Thymus (tissue), 14 donors: ENCODE measurements at places on chromosomes 12 and 14. TPM values are rescaled to one million over a fixed set of nuclear protein-coding genes. Genes with fewer than 3 reads are reported as not detected.

GZMH gene
- 0.57 TPM for total RNA-seq

GON7 gene
- 22.8 TPM for total RNA-seq

CFAP54 gene
- total RNA-seq = 0.28 TPM

FITM1 gene
- 0.80 TPM for total RNA-seq

DACT1 gene
- 9.3 TPM for total RNA-seq

DNA sequence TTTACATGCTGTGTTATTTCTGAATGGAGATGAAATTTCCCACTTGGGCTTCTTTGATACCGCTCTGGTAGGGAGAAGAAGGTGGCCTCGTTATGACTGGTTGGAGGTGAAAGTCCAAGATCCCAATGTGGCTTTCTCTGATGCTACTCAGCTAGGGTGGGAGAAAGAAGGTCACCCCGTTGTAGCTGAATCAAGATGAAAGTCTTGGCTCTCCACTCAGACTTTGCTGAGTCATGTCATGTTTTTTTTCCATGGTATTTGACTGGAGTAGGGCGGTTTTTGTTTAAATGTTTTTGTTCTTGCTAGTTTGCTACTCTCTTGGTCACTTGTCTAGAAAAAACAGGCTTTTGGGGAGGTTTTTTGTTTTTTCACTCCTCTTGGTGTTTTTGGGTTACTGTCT, 2.4 kb upstream of the PDE6H start:
- no peaks in the 10 kb centered on the region for H3K4me1 ChIP-seq
- H3K27ac ChIP-seq = no peak overlapping the region
- H3K27me3 ChIP-seq = no peaks in the 10 kb centered on the region
- DNase-seq = no peak

- peaks cover 11% of the 10 kb centered on the region for H3K4me1 ChIP-seq
- H3K36me3 ChIP-seq = peaks cover 22% of the 10 kb centered on the region
- no peaks in the 10 kb centered on the region for H3K27me3 ChIP-seq
- H3K27ac ChIP-seq = no peak overlapping the region
Observed at GRCh38 chr12:106780010-106780631, 5.6 kb downstream of the RIC8B start.

DNA sequence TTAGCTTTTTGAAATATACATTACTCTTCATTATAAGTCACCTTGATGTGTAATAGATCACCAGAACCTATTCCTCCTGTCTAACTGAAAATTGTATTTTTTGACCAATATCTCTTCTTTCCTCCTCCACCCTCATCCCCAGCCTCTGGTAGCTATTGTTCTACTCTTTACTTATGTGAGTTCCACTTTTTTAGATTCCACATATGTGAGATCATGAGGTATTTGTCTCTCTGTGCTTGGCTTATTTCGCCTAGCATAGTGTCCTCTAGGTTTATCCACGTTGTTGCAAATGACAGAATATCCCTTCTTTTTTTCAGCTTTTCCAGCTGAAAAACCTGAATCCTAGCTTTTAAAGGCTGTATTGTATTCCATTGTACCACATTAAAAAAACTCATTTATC, 82.1 kb downstream of the MIPOL1 start:
- H3K4me3 ChIP-seq = no peak overlapping the region
- H3K27ac ChIP-seq = no peak overlapping the region
- no peaks in the 10 kb centered on the region for H3K4me1 ChIP-seq

DNA sequence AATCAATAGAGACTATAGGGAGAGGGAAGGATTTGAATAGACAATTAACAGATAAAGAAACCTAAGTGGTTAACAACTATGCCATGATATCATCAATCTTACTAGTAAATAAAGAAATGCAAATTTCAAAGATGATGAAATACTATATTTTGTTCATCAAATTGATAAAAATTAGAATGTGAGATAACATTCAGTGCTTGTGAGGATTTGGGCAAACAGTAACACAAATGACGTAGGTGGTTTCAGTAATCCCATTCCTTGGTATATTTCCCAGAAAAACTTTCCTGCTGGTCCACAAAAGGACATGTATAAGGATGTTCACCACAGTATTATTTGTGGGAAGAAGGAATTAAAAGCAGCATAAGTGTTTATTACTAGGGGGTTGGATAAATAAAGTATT, 136.0 kb downstream of the ERC1 start:
- no peaks in the 10 kb centered on the region for H3K27me3 ChIP-seq
- H3K4me3 ChIP-seq = no peak overlapping the region
- H3K27ac ChIP-seq = no peak overlapping the region
- H3K36me3 ChIP-seq = no peaks in the 10 kb centered on the region
- no peak for DNase-seq
- H3K4me1 ChIP-seq = peaks cover 6% of the 10 kb centered on the region

- H3K4me1 ChIP-seq = peaks cover under 1% of the 10 kb centered on the region
- DNase-seq = no peak
- H3K36me3 ChIP-seq = no peaks in the 10 kb centered on the region
- peaks cover 2% of the 10 kb centered on the region for H3K27me3 ChIP-seq
- H3K4me3 ChIP-seq = no peak overlapping the region
Observed at GRCh38 chr14:61562321-61563161, 132.8 kb upstream of the HIF1A start.

DNA sequence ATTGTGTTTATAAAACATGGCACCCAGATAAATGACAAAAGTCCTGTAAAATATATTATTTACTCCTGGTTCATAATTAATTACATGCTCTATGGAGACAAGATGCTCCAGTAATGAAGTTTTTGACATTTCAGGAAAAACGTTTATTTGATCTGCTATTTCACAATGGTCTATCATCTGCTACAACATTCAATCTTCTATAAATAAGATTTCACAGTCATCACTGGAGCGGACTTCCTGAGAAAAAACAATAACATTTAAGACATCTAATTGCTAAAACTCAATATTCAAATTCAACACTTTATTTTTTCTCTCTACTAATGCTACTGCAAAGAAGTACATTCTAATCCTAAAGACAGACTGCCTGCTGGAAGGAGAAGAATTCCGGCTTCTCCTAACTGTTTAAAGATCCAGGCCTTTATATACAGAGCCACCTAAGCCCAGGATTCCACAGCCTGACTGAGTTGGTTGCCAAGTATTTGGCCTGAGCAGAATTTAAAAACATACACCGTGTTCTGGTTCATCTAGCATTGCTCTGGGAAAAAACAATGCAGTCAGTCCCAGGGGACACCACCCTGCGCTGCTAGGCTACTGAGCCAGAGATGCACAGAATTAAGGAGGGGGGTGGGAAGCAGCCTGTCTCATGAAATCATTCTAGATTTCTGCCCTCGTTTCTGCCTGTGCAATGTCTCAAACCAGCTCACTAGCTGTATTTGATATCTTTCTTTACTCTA, 58.0 kb downstream of the TMTC1 start:
- no peaks in the 10 kb centered on the region for H3K4me1 ChIP-seq
- H3K36me3 ChIP-seq = no peaks in the 10 kb centered on the region
- H3K27me3 ChIP-seq = no peaks in the 10 kb centered on the region
- DNase-seq = no peak
- no peak overlapping the region for H3K4me3 ChIP-seq
- H3K27ac ChIP-seq = no peak overlapping the region

DNA sequence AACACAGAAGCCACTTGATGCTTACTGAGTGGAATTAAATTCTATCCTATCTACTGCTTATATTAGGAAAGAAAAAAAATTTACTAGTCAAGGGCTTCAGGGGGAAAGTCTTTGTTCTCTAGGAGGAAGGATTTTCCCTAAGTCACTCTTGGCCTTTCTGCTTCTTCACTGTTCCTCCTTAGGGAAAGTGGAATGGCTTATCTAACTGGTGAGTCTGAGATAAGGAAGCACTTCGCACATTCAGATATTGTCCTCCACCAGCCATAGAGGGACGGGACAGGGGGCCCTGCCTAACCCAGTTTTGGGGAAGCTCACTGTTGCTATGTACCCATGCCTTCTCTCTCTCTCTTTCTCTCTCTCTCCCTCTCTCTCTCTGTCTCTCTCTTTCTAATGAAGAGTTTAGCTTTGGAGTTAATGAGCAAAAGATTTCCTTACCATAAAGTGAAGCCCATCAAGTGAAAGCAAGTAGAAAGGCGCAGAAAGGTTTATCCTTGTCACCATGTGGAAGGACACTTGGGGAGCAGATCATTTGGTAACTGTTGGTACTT, 450.6 kb downstream of the ZFP36L1 start:
- no peak overlapping the region for H3K4me3 ChIP-seq
- peaks cover 22% of the 10 kb centered on the region for H3K4me1 ChIP-seq
- no peak for DNase-seq
- no peak overlapping the region for H3K27ac ChIP-seq
- H3K27me3 ChIP-seq = no peaks in the 10 kb centered on the region

DNA sequence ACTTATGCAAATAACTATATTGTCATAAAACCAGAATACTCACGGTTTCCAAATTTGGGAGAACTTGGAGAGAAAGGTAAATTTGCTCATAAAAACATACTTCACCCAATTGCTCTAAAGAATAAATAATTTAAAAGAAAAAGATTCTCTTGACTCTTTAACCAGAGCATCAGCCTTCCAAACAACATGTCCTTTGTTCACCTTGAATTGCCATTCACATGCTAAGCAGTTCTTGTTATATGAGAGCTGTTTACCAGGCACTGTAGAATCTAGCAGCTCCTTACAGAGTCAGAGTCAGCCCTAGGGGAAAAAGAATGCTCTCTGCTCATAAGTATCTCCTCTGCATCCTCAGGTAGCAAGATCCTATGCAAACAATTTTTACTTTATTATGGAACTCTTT, 10.2 kb downstream of the SLCO1A2 start:
- H3K36me3 ChIP-seq = no peaks in the 10 kb centered on the region
- H3K4me1 ChIP-seq = no peaks in the 10 kb centered on the region
- no peaks in the 10 kb centered on the region for H3K27me3 ChIP-seq
- DNase-seq = no peak
- H3K4me3 ChIP-seq = no peak overlapping the region

DNA sequence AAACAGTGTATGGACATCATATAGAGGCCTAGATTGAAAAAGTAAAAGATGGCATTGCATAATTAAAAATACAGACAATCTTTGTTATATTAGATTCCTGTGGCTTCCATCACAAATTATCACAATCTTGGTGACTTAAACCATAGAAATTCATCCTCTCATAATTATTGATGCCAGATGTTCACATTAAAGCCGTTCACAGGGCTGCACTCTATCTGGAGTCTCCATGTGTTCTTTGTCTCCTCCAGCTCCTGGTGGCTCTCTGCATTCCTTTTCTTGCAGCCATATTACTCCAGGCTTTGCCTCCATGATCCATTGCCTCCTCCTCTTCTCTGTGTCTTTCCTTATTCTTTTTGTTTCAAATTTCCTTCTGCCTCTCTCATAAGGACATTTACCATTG, 875.7 kb upstream of the USP15 start:
- H3K27me3 ChIP-seq = no peaks in the 10 kb centered on the region
- H3K36me3 ChIP-seq = no peaks in the 10 kb centered on the region
- H3K27ac ChIP-seq = no peak overlapping the region
- no peak for DNase-seq

GRCh38 chr14:104138098-104138717, at the start of gene KIF26A:
Gene KIF26A, plus strand, starts transcription at chr14:104138587. Its CDS starts 136 bp downstream, at chr14:104138723.
- H3K27ac ChIP-seq = no peak within 1 kb of the TSS
- H3K4me3 ChIP-seq = no peak within 1 kb of the TSS
- no peak for DNase-seq
- H3K27me3 ChIP-seq = peaks cover 70% of the 10 kb centered on the region
- H3K4me1 ChIP-seq = peaks cover 7% of the 10 kb centered on the region
- H3K36me3 ChIP-seq = no peaks in the 10 kb centered on the region
